CD8-positive, alpha-beta memory T cell (primary cell): ENCODE measurements at places on chromosomes 2 and 18. TPM values are rescaled to one million over a fixed set of nuclear protein-coding genes. Genes with fewer than 3 reads are reported as not detected.

- no peaks in the 10 kb centered on the region for H3K36me3 ChIP-seq
- no peak for DNase-seq
- no peak overlapping the region for H3K27ac ChIP-seq
- no peak overlapping the region for H3K4me3 ChIP-seq
Measured at GRCh38 chr2:173749315-173749714, 215.9 kb downstream of the SP3 start.

GRCh38 chr18:75250471-75250821, 39.8 kb downstream of the TSHZ1 start:
- H3K27me3 ChIP-seq = no peaks in the 10 kb centered on the region
- peaks cover 58% of the 10 kb centered on the region for H3K4me1 ChIP-seq
- no peaks in the 10 kb centered on the region for H3K36me3 ChIP-seq
- H3K4me3 ChIP-seq = no peak overlapping the region

GRCh38 chr2:170514140-170514539, 201.0 kb upstream of the SP5 start:
- DNase-seq = no peak
- H3K27ac ChIP-seq = no peak overlapping the region
- H3K4me3 ChIP-seq = no peak overlapping the region
- no peaks in the 10 kb centered on the region for H3K4me1 ChIP-seq
- no peaks in the 10 kb centered on the region for H3K36me3 ChIP-seq

FSHR gene
- total RNA-seq = not detected

DNA sequence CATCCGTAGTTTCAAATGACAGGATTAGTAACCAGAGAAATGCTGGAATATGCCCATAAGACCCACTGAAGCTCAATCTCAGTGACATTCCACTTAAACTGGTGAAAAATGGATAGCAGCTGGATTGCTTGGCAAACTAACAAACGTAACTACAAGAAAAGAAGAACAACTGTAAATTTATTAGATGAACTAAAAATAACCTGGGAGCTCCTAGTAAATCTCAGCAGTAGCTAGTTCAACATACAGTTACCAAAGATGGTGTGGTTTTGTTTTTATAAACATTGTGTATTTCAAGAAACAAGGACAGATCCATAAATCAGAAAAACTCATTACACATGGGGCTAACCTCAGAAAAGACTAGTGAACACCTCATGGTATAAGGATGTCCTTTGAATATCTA, 531.9 kb downstream of the XIRP2 start:
- no peak for DNase-seq
- no peaks in the 10 kb centered on the region for H3K4me1 ChIP-seq
- H3K27me3 ChIP-seq = no peaks in the 10 kb centered on the region
- H3K27ac ChIP-seq = no peak overlapping the region
- H3K36me3 ChIP-seq = no peaks in the 10 kb centered on the region
- no peak overlapping the region for H3K4me3 ChIP-seq

SCYGR4 gene
- not detected for total RNA-seq

DNA sequence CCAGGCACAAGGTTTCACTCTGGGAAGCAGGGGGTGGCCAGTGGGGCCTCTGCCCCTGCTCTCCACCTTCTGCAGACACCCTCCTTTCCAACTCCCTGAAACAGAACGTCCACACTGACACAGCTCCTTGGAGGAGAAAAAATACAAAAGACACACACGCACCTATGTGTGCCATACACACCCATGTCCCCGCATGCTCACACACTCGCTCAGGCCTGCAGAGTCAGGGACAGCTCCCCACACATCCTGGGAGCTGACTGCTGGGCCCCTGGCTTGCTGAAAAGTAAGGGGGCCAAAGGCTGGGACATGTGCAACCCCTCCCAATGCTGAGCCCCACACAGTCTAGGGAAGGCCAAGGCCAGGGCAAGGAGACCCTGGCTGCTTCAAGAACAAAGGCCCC, 200.5 kb downstream of the TNS1 start:
- H3K4me1 ChIP-seq = no peaks in the 10 kb centered on the region
- H3K4me3 ChIP-seq = no peak overlapping the region
- DNase-seq = no peak
- H3K36me3 ChIP-seq = no peaks in the 10 kb centered on the region

GRCh38 chr2:88281302-88282217, 111.4 kb downstream of the THNSL2 start:
- no peak overlapping the region for H3K4me3 ChIP-seq
- DNase-seq = no peak
- H3K4me1 ChIP-seq = no peaks in the 10 kb centered on the region
- no peaks in the 10 kb centered on the region for H3K27me3 ChIP-seq

C1QL2 gene
- not detected for total RNA-seq

DNA sequence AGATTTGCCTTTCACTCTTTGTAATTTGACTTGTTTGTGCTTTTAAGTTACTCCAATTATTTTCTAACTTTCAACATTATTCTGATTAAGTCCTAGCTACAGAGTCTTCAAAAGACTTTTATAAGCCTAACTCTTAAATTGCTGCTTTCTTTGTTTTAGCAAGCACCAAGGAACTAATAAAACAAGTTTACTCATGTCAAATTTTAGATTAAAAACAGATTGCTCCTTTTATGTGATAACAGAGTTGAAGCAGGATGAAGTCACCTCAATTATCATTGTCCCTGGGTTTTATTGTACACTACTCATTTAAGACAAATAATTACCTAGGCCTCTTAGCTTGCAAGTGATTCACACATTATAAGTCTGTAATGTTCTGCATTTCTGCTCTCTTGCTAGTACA, 678.4 kb downstream of the ERBB4 start:
- DNase-seq = no peak
- no peak overlapping the region for H3K4me3 ChIP-seq
- H3K4me1 ChIP-seq = no peaks in the 10 kb centered on the region
- H3K27ac ChIP-seq = no peak overlapping the region

- H3K4me3 ChIP-seq = no peak overlapping the region
- no peaks in the 10 kb centered on the region for H3K27me3 ChIP-seq
- H3K36me3 ChIP-seq = no peaks in the 10 kb centered on the region
- no peak for DNase-seq
- H3K27ac ChIP-seq = no peak overlapping the region
- H3K4me1 ChIP-seq = no peaks in the 10 kb centered on the region
Measured at GRCh38 chr2:15730545-15731212, 139.0 kb downstream of the DDX1 start.

KANSL1L gene
- total RNA-seq = 5.0 TPM

- no peaks in the 10 kb centered on the region for H3K36me3 ChIP-seq
- no peak for DNase-seq
- no peaks in the 10 kb centered on the region for H3K4me1 ChIP-seq
- H3K4me3 ChIP-seq = no peak overlapping the region
- H3K27ac ChIP-seq = no peak overlapping the region
Measured at GRCh38 chr2:122421775-122422174, 666.3 kb downstream of the TSN start.

DNA sequence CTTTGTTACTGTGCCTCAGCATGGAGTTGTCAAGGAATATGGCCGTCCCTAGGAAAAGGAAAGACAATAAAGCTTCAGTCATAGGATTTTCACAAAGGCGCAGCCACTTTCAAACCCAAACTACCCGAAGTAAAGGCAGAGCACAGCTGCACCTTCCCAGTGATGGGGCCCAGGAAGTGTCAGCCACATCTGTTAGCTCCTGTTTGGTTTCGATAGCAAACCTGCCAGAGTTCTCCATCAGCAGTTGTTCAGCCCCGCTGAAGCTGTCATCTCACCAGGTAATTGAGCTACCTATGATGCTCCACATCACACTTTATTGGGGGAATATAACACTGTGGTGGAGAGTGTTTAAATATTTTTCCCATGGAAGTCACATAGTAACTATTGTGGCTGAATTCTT, 80.7 kb downstream of the LRATD1 start:
- H3K4me1 ChIP-seq = no peaks in the 10 kb centered on the region
- H3K4me3 ChIP-seq = no peak overlapping the region
- DNase-seq = no peak
- no peaks in the 10 kb centered on the region for H3K27me3 ChIP-seq
- no peak overlapping the region for H3K27ac ChIP-seq

- H3K4me3 ChIP-seq = peak overlapping the region; percentile 59
- H3K27ac ChIP-seq = peak overlapping the region; percentile 86
Measured at GRCh38 chr2:42809819-42810120, 17.4 kb upstream of the HAAO start.

REG3A gene
- total RNA-seq = not detected

FAM124B gene
- total RNA-seq = not detected
